IPS DF 6.9 (cell line): ENCODE measurements at places on chromosomes 5 and 9.

DNA sequence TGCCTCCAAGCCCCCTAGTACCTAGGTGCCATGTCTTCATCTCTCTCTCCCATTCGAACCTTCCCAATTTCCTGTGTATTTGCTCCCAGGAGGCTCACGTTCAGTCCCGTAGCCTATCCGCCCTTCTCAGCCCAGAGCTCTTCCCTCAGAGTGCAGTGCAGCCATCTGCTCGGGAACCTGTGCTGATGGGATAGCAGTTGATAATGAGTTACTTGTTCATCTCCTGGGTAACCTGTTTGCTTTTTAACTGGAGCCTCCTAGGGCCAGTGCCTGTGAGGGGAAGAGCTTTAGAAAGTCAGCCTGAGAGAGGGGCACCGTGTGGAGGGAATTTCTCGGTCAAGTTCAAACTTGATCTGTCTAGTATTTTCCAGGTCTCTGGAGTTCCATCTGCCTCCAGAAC lies 229.8 kb upstream of the IL12B start:
- no peak for DNase-seq

GRCh38 chr5:1208743-1209488 lies 7.5 kb downstream of the SLC6A19 start:
- no peak for DNase-seq

DNA sequence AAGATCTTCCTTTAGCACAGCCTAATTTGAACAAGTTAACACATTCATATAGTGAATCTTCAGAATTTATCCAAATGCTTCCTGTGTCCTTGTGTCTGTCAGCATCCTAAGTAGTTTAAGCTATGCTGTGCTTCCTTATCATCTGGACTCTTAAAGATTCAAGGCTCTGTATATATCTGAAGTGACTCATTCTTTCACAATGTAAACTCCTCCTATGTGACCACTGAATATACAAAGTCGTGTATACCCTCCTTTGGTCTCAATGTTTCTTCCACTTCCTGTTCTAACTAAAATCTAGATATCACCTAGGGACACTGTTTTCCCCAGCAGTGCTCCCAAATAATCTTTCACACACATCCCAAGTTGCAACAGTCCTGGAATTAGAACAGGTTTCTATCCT lies 935.7 kb upstream of the NUDT12 start:
- no peak for DNase-seq

DNA sequence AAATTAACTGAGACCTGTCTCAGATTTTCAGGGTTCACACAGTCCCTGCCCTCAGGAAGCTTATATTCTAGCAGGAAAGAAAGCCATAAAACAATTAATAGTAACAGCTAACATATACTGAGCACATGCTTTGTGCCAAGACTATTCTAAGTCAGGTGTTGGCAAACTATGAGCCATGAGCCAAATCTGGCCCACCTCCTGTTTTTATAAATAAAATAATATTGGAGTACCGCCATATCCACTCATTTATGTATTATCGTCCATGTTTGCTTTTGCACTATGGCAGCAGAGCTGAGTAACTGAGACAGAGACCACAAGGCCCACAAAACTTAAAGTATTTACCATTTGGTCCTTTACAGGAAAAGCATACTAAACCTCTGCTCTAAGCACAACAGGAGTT lies 83.3 kb upstream of the TRIO start:
- no peak for DNase-seq

- no peak for DNase-seq
Observed at GRCh38 chr5:96741891-96742309, 65.8 kb downstream of the ERAP1 start.

- DNase-seq: no peak
Observed at GRCh38 chr5:154498994-154499393, 21.0 kb upstream of the HAND1 start.

DNA sequence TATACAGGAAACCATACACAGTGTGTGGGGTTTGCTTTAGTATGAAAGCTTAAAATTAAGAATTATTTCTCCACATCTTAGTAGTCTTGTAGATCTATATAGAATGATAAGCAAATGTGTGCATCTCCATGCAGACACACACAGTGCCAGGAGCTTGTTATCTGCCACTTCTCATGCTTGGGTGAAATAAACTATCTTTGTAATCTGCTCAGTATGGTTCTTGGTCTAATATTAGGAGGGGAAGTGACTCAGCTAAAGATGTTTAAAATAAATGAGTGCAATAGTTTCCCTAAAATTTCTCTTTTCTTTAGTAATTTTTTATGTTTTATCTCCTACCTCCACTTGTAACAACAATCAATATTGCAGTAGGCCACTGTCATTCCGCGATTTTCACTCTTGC lies 689.6 kb downstream of the TAF11L14 start:
- DNase-seq: no peak
